Mammary epithelial cell (primary cell): ENCODE measurements at places on chromosomes 13 and 19.
A peak's percentile ranks its signal among the peaks of the same experiment; 100 is the strongest.

- no peak for DNase-seq
Measured at GRCh38 chr19:46514589-46515289, 19.1 kb upstream of the PNMA8B start.

GRCh38 chr13:76913898-76914297, 27.7 kb upstream of the KCTD12 start:
- no peak for DNase-seq

DNA sequence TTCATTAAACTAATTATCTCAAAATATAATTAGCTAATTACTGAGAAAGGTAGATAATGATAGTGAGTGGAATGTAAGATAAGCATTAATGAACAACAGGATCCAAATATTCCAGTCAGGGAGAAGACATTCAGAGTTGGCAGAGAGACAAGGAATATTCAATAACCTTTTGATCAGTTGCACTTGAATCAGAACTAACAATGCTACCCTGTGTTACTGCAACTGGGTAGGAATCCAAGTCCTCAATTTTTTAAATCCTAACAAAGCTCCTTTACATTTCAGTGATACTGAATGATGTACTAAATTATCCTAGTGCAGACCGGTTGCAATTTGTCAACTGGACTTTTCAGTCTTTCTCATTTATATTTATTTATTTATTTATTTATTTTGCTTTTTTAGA, 107.1 kb upstream of the MIR17HG start:
- no peak for DNase-seq

DNA sequence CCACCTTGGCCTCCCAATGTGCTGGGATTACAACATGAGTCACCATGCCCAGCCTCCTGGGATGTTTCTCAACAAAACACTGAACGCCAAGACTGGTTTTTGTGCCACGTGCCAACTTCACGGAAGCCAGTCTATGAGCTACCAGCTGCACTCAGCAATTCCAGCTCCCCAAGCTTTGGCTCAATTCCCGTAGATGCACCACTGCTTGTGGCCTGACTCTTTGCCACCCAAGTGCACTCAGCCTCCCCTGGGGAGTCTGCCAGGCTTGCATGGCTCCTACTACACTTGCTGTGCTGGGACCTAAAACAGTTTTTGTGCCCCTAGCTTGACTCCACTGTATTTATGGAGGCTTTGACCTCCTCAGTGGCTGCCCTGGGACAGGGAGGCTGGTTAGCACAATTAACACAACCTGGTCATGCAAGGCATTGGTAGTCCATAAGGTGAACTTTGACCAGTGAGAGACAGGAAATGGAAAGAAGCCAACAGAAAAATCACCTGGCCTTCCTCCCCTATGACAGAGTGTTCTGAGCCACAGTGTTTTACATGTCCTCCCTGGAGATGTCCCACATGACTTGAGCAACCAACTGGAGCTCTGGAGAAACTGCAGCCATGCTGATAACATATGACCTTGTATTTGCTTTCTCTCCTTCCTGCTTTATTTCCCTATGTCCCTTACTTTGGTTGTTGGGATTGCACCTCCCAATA, 1173.1 kb downstream of the UQCRFS1 start:
- no peak for DNase-seq

DNA sequence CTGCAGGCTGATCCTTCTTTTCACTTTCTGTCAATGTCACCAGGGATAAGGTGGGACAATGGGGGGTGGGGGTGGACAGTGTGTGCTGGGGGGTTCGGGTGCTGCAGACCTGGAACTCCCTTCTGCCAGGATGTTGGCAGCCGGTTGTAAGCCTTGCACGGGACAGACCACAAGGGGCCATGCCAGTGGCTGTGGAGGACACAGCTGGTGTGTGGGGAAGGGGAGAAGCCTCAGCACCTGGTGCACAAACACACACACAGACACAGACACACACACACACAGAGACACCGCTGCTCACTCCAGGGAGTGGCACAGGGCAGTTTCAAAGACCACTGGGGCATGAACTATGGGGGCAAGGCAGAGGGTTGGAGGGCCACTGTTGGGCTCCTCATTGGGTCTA, 3.6 kb downstream of the F2RL3 start:
- DNase-seq, result no peak

DNA sequence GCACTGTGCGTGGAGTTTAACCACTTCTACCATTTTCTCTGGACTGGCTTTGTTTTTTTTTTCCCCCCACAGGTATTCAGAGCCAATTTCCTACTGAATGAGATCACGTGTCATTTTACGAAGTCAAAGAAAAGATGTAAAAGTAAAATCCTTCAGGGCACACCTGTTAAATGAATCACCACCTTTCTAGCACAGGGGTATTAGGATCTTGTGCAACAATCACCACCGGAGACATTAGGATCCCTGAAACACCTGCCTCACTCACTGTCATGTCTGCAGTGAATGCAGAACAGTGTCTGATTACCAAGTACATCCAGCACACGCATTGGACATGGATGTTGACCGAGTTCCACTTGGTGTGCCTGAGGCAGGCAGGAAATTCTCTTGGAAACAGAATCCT, 17.2 kb downstream of the BRD4 start:
- peak; percentile 70 for DNase-seq

- no peak for DNase-seq
Measured at GRCh38 chr19:19427302-19427701, 21.8 kb downstream of the GATAD2A start.

DNA sequence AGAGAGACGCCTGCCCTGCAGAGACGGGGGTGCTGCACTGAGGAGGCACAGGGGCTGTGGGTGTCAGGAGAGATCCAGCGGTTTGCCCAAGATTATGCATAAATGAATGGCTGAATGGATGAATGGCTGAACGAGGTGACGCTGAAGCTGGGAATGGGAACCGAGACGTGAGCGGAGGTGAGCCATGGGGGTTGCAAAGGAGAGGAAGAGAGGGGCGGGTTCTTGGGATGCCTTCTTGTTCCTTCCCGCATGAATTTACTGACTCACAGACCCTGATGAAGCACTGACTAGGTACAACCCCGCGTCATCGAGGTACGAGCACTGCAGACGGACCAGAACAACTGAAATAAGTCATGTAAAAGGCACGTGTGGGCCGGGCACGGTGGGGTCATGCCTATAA, 16.7 kb downstream of the DCAF15 start:
- DNase-seq, result no peak

GRCh38 chr13:48662226-48662625, 8.5 kb downstream of the CYSLTR2 start:
- peak; percentile 64 for DNase-seq

DNA sequence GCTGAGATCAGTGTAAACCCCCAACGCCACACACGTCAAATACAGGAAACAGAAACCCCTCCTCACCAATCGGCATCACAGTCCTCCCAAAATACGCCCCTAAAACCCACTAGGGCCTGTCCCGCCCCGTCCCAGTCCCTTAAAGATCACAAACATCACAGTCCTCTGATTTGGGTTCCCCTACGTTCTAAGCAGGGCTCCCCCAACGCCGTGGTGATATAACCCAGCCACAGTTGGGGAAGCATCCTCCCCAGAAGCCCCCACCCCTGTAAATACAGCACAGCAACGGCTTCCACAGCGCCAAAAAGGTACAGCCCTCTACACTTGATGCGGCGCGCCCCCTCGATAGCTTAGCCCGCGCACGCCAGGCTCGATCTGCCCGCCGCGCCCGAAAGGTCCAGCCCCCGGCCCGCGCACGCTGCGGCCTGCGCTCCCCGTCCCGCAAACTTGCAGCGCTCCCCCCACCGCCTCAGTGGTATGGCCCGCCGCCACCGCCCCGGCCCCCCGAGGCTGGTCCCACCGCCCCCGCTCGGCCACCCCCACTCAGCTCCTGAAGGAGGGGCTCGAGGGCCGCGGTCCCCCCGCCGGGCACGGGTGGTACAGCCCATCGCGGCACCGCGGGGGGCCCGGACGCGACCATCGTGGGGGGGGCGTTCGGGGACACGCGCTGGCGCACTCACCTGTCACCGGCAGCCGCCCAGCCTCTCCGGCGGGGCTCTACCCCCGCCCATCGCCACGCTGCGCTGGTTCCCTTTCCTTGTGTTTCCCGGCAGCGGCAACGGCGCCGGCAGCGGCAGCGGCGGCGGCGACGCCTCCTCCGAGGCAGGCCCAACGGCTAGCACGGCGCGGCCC, at the start of gene AKT2:
AKT2 (minus strand) TSS at position 845 of the 852 bp plus-strand sequence. CDS start 20,078 bp downstream, outside the sequence.
- peak; percentile 9 for DNase-seq

DNA sequence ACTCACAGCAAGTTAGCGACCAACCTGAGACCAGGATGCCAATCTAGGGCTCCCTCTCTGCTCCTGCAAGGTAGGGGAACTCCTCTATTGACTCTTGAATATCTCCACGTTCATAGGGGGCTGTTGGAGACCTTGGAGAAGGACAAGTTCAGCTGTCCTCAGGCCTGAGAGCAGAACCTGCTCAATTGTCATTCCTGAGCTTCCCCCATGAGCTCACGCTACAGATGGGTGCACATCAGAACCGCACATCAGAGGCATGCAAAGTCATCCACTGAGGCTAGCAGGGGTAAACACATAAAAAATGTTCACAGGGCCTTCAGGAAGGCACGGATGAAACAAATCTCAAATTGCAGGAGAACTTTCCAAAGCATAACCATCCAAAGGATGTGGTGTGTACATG, 168.8 kb upstream of the ZNF507 start:
- DNase-seq, result no peak

- peak; percentile 2 for DNase-seq
Measured at GRCh38 chr13:65638572-65639168, 1591.5 kb downstream of the PCDH9 start.

DNA sequence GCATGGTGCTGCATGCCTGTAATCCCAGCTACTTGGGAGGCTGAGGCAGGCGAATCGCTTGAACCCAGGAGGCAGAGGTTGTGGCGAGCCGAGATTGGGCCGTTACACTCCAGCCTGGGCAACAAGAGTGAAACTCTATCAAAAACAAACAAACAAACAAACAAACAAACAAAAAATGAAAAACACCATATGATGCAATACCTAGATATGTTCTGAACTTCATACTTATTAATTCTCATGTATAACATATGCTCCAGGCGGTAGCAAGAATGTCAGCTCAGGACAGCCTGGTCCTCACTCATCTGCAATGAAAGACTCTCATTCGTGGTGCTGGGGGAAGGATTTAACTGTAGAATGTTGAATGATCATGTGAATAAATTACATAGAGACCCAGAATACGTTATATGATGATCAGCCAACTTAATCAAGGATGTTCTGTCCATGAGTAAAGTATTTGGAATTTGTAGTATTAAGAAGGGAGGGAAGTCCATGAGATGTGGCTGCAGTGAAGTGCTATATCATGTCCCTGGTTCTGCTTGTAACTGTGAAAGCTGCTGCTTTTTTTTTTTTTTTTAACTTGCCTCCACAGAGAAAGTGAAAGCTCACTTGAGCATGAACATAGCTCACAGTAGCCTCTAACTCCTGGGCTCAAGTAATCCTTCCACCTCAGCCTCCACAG, 206.8 kb downstream of the UQCRFS1 start:
- DNase-seq, result no peak
